ENCODE measurements at places on chromosomes 16 and 17.
A peak's percentile ranks its signal among the peaks of the same experiment; 100 is the strongest.

- peak; percentile 19 for DNase-seq
Measured at GRCh38 chr17:9729034-9729650, 62.2 kb downstream of the DHRS7C start.

GRCh38 chr17:77315551-77316190 lies 174.9 kb downstream of the SEC14L1 start:
- no peak for DNase-seq

- no peak for DNase-seq
Measured at GRCh38 chr16:57640612-57641011, 12.2 kb downstream of the ADGRG1 start.

DNA sequence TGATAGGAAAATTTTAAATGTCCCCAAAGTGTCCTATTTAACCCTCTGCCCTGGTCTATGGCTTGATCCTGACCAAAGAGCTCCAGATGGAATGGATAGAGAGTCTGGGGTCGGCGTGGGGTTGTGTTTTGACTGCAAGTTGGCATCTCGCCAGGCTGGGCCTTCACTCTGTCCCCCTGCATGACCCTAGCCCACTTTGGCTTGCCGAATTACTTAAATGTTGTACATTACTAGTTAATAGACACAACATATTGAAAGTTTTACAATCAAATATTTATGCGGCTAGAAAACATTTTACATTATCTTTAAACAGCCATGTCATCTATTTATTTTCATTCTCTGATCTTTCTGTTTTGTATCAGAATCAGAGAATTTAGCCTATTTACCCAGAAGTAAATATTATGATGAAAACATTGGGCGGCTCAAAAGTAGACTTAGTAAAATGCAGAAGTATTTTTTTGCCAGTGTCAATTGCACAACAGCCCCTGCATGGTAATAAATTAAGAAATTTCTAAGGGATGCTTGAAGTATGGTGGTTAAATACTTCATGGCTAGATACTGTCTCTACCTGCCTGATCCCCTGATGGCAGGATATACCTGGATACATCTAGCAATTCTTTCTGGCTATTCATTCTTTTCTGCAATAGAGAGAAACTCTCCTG lies 18.8 kb upstream of the MYOCD start:
- DNase-seq = no peak

DNA sequence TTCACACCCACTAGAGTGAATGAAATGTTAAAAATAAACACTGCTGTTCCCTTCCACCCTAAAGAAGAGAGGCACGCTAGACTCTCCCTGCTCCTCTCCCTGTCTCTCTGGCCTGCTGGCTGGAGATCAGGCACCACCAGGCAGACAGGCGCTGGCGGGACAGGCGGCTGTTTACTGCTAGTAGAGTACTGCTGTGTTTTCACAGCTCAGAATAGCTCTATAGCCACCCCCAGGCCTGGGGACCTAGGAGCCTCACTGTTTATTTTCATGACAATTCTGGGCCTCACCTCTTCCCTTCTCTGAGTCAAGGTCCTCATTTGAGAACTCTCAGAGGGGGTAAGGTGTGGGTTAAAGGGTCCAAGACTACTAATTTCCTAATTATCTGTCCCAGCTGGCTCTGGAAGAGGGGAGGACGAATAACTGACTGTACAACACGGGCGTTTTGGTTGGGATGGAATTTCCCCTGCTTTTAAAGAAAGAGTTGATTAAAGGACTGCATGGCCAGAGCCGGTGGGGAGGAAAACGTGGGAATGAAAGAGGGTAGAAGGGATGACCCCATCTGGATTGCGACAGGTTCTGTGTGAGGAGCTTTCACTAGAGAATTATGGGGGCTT lies 9.0 kb upstream of the G6PC1 start:
- no peak for DNase-seq

GRCh38 chr17:70552230-70552981 lies 383.1 kb downstream of the KCNJ2 start:
- peak; percentile 48 for DNase-seq

DNA sequence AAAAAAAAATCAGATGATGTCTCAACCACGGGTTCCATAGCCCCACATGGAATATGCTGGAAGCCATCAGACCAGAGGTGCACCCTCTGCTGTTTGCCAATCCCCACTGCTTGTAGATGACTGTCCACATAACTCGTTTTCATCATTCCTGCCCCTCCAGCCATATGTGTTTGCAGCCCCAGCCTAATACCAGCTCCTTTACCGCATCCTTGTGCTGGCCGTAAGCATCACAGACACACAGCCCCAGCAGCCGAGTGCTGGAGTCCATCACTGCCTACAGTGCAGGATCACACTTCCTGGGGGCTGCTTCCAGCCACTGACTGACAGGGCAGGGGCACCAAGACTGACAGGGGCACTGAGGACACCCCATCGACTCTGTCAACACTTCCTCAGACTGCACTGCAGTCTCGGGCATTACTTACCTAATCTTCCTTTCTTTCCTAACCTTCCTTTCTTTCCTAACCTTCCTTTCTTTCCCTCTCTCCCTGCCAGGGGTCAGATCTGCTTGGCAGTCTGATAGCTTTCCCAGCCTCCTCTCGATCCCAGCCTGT lies 5.0 kb downstream of the RCVRN start:
- DNase-seq = no peak

DNA sequence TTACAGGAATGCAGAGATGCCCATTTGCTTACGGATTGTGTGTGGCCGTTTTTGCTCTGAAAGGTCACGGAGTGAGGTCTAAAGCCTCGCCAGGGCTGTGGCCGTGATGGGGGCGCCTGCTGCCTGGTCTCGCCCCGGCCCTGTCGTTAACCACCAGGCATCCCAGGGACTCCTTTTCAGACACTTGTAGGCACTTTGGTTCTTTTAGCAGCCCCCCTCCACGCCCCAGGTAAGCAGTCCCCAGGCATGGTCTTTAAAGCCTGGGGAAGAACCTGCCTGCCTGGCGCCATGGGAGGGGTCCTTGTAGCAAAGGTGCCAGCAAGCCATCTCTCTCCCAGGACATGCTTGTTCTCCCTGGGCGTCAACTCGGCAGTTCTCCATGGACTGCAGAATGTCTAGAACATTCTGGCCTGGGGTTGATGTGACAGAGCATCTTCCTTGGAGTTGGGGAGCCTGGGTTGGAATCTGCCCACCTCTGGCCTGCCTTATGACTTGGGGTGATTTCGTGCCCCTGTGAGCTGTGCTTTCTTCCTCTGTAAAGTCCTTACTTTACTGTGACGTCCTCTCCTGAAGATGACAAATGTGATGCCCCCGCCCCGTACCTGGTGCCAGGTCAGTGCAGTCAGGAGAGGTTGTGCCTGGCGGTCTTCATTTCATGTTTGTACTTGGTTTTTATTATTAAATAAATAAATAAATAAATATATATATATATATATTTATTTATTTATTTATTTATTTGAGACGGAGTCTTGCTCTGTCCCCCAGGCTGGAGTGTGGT lies 5.4 kb downstream of the KCTD5 start:
- no peak for DNase-seq

DNA sequence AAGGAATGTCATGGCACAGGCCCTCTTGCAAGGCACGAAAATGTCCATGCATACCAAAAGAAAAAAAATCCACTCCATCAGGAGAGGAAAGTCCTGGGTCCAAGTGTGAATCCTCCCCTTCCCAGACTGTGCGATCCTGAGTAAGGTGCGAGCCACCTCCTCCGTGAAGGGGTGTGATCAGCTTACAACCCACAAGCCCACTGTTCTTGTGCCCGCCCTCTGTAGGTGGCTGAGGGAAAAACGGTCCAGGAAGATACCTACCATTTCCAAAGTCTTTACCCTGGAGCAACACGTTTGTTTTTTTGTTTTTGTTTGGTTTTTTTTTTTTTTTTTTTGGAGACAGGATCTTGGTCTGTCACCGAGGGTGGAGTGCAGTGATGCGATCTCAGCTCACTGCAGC lies 116.5 kb downstream of the ZNF423 start:
- DNase-seq = no peak

- DNase-seq = no peak
Measured at GRCh38 chr16:85335584-85336491, 223.6 kb upstream of the CIBAR2 start.

- no peak for DNase-seq
Measured at GRCh38 chr16:77589071-77589765, 133.1 kb upstream of the NUDT7 start.

- peak; percentile 94 for DNase-seq
Measured at GRCh38 chr17:44210342-44211192, 8.9 kb downstream of the UBTF start.

DNA sequence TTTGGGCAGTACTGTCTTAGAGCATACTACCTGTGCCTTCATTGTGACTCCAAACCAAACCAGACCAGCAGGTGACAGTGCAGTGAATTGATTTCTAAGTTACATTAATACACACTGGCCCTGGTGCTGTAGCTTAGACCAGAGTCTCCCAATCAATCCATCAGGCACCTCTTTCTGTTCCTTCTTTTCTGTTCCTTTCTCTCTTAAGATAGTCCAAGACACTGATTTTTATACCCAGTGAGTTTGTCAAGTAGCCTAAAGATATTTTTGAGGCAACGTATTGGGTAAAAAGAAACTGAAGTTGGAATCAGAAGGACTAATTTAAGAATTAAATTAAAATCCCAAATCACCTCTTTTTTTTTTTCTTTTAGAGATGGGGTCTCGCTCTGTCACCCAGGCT lies 43.1 kb downstream of the ABAT start:
- no peak for DNase-seq

DNA sequence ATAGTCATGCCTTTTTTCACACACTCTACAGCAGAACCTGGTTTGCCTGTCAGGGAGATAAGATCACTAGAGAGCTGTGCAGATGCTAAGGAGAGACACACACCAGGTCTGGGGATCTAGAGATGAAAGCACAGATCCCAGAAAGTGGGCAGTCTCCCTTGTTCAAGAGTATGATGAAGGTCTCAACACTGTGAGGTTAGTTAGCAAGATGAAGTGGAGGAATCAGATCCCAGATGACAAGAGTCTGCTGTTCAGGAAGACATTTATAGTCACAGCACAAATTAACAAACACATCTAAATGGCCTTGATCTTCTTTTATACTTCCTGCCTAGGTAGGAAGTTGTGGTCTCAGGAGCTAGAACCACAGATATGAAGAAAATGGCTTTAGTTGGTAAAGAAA lies 23.4 kb upstream of the SKAP1 start:
- DNase-seq = peak; percentile 74

GRCh38 chr16:23907457-23907902 lies 71.7 kb downstream of the PRKCB start:
- no peak for DNase-seq

- DNase-seq = no peak
Measured at GRCh38 chr17:80492343-80493136, 16.1 kb upstream of the NPTX1 start.

DNA sequence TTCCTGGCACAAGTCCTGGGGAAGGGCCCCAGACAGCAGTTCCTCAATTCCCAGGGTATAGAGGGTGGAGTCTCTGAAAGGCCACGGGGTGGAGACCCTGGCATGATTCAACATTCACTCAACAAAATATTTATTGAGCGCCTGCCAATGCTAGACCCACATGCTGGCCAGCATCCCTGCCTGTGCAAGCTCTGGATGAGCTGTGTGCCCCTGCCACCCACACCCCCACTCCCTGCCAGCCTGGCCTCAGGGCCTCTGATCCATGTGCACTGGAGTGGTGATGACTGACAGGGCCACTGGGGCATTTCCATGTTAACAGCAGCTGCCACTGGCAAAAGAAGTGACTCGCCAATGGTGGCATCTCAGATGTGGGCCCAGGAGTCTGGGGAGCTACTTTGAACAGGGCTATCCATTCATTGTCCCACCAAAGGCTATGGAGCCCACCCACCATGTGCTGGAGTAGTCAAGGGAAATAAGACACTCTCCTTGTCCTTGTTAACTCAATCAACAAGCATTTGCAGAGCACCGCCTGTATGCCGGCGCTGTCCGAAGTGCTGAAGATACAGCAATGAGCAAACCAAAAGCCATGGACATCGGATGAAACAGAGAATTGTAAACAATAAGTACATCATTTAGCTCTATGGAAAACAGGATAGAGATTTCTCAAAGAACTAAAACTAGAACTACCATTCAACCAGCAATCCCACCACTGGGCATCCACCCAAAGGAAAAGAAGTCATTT lies 3.0 kb upstream of the PRSS22 start:
- no peak for DNase-seq

- DNase-seq = no peak
Measured at GRCh38 chr17:72706396-72706981, 386.0 kb downstream of the SLC39A11 start.

Measured in thymus (tissue), 14 donors.